ENCODE measurements at places on chromosomes 5 and 9.
A peak's percentile ranks its signal among the peaks of the same experiment; 100 is the strongest.

DNA sequence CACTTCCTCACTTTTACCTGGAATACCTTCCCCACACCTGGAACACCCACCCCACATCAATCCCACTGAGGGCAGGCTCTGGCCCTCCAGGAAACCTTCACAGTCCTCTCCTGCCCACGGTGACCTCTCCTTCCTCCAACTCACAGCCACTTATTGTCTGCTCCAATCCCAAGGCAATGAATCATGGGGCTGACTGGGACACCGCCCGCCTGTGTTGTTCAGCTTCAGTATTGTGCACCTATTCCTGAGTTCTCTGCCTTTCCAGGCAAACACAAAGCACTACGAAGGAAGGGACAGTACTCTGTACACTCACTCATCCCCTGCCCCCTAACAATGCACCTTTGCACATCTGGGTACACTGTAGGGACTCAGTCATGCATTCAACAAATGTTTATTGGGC is 7.3 kb downstream of the PCDH1 start:
- DNase-seq: no peak

DNA sequence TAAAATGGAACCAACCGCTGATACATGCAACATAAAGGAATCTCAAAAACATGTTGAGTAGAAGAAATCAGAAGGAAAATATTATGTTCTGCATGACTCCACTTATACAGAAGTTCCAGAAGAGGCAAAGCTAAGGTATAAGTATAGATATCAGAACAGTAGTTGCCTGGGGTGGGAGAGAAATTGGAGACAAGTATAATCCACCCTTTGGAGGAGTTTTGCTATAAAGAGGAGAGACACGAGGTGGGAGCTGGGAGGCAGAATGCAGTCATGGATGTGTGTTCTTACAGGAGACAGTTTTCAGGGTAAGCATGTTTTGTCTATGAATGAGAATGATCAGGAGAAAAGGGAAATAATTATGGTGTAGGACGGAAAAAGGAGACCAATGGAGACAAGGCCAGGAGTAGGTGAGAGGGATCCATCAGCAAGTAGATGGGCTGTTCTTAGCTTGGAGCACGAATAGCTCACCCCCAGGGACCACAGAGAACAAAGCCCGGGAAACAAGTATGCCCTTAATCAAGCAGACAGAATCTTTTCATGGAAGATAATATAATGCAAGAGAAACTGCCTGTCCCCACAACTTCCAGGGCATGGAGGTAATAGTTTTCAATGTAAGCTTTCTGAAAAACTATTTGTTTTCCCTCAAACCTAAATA is 72.2 kb downstream of the MED27 start:
- DNase-seq: no peak

DNA sequence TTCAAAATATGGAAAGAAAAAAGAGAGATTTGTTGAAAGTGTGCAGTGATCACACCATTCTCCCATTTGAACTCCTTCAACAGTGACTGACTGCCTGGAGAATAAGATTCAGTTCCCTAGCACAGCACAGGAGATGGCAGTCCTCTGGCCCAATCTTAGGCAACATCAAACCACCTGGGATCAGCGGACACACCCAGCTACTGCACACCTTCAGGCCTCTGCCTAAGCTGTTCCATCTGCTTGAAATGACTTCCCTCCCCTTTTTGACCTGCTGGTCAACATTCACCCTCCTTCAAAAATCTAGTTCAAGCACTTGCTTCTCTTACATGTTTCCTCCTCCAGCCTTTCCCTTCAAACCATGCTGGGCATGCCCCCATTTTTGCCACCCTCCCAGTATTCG is 4.5 kb downstream of the MAPK9 start:
- no peak for DNase-seq

- no peak for DNase-seq
These were observed 672 bp upstream of the ITGA2 start for GRCh38 chr5:52988335-52989024.

- no peak for DNase-seq
These were observed 35.5 kb downstream of the DDX46 start for GRCh38 chr5:134794082-134794481.

- DNase-seq: no peak
These were observed 54.9 kb upstream of the ADAMTS19 start for GRCh38 chr5:129405222-129405621.

GRCh38 chr9:131181091-131181681 is 55.8 kb downstream of the NUP214 start:
- no peak for DNase-seq

DNA sequence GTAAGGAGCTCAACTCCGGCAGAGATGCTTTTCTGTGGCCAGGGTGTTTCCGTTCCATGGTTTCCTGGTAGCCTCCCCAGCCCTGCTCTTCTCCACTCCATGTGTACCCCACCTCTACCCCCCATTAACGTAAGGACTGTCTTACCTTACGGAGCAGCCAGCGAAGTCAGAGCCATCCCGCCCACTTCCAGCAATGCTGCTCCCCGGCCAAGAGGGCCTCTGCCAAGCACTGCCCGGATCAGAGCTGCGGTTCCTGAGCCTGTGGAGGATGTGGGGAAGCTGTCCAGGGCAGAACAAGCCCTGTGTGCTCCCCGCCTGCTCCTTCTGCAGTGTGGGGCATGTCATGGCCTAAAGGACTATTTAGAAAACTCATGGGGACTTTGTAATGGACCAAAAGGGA is 261.2 kb downstream of the GADD45G start:
- DNase-seq: no peak

DNA sequence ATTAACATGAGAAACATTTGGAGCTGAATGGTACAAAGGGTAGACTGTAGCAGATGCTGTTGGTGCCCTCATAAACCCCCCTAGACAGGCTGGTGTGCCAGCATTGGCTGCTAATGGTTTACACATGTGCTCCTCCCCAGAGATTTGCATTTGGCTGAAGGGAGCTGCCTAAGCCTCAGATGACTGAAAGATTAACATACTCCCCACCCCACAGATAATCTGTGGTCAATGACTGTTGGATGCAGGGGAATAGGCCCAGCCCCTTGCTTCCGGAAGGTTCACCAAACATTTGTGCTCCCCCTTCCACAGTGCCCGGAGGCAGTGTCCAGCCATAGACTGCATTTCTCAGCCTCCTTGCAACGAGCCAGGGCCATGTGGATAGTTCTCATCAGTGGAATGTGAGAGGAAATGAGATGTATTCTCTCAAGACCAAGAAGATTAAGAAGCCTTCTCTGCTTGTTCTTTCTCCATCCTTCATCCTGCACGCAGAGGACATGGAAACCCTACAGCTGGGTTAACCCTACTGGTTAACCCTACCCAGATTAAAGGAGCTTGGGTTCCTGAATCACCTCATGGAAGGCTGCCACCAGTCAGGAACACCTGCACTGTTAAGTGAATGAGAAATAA is 79.6 kb downstream of the PHAX start:
- no peak for DNase-seq

- no peak for DNase-seq
These were observed 92.4 kb upstream of the CAST start for GRCh38 chr5:96569770-96570169.

DNA sequence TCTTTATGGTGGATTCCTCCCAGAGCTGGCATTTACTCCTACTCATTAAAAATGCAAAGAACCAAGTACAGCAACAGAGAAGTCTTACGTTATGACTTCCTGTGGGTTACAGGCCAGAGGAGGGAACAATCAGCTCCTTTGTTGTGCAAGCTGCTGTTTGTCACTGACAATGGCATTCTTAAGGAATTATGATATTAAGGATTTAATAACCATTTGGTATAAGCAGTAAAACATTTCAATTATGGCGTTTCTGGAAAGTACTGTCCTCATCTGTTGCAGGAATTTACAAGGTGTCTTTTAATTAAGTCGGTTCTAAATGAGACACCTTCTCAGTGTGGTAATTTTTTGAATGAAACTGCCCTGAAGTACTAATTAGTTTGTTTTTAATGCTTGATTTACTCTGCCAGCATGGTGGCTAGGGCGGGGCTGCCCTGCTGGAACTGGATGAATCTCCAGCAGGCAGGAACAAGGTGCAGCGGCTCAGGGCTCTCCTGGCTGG is 49.1 kb upstream of the VDAC1 start:
- DNase-seq: no peak

- DNase-seq: no peak
These were observed 41.7 kb downstream of the OLFM1 start for GRCh38 chr9:135129137-135129695.

DNA sequence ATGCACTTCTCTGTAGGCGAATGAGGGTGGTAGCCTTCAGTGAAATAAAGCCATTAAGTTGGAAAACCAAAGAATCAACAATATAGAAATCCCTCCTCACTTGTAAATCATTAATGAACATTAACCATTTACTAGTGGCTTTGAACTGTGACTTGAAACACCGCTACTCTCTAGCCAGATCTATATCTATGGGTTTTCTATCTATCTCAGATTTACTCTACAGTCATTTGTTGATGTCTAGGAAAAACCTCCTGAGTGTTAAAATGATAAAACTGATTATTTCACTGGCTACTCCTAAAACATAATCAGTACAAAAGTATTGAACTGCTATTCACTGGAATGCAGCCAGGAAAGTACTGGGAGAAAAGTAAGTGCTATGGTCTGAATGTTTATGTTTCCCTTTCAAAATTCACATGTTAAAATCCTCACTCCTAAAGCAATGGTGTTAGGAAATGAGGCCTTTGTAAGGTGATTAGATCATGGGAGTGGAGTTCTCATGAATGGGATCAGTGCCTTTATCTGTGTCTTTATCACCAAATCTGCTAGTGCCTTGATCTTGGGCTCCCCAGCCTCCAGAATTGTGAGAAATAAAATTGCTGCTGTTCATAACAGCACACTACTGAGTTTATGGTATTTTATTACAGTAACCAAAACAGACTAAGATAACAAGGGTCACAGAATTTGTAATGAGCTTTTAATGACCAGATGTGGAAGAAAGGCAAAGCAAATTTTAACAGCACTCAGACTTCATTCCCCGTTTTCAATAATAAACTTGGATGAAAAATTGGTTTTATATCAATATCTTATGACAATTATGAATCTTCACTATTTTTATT is 8.6 kb upstream of the OXCT1 start:
- no peak for DNase-seq

DNA sequence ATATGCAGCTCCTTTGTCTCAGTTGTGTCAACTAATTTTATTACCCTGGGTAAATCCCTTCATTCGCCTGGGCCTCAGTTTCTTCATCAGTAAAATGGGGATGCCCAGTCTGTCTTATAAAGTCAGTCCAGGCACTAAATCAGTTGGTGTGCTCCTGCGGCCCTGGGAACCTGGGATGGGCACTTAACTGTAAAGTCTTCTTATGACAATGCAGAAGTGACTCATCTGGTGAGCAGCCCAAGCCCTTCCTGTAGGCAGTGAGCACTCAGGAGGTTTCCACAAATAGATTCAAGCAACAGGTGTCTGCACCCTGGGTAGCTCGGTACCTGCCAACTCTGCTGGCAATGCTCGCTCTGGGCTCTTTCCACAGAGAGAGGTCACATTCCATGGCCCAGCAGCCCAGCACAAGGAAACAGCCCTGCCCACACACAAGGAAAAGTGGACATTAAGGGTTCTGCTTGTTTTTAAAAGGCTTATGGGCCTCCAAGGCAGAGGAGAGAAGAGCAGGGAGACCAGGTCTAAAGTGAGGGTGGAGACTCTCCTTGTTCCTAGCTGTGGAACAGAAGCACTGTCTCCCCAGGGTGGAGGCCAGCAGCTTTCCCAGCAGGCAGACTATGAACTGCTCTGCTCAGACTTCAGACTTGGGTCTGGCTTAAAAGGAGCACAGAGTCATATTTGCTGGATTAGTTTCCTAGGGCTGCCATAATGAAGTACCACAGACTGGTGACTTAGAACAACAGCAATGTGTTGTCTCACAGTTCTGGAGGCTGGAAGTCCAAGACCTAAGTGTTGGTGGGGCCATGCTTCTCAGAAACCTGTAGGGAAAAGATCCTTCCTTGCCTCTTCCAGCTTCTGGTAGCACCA is 89.7 kb upstream of the ADRA1B start:
- no peak for DNase-seq

DNA sequence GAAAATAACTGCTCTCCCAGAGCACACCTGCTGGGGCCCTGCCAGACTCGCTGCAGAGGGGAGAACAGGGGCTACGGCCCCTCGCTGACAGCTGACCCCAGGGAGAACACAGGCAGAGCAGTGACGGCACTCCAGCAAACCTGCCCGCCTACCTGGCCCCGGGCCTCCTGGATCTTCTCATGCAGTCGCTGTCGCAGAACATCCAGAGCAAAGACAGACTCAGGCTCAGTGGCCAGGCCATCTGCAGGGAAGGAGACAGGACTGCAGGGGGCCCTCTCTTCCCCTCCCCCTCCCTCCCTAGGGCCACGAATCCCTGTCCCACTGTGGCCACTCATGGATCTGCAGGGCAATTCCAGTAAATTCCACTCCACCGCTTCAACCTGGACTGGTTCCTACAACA is 2.4 kb downstream of the SURF6 start:
- DNase-seq: no peak

DNA sequence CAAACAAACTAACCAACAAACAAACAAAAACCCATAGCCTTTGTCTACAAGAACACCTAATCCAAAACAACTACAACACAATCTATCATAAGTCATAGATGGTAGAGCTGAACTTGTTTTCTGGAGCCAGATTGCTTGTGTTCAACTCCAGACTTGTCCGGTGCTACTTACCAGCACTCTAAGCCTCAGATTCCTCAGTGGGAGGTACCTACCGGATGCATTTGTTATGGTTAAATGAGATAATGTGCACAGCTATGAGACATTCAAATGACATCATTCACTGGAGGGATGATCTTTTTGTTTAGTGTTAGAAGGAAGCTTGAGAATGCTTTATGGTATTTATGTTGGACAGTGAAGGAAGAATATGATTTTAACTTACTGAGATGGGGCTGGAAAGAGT is 592.9 kb upstream of the C9orf72 start:
- no peak for DNase-seq

DNA sequence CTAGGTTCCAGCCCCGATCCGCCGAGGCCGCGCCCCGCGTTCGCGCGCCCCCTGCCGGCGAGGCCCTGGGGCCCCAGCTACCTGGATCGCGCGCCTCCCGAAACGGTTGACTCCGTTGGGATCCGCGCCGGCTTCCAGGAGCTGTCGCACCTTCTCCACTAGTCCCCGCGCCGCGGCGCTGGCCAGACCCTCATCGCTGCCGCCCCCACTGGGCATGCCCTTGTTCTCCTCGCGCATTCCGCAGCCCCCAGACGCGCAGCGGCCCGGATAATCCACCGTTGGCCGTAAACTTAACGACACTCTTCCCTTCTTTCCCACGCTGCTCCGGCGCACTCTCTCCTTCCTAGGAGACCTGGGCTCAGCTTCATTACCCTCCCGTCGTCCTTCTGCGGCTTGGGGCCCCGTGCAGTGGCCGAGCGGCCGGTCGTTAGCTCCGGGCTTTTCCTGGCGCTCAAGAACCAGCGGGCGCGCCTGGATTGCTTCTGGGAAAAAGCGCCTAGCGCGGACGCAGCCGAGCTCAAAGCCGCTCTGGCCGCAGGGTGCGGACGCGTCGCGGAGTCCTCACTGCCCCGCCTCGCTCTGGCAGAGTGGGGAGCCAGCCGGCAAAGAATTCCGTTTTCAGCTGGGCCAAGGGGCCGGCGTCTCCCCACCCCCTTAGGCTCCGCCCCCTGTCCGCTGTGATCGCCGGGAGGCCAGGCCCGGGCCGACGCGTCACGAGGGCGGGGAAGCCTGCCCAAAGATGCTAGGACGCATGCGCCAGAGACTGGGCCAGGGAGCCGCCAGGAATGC is at the start of gene CDKN2B:
TSS of gene CDKN2B (minus strand) at position 589 of the 789 bp plus-strand sequence. CDS start at position 237, 352 bp downstream.
- peak; percentile 94 for DNase-seq

GRCh38 chr5:73374520-73375190 is 73.9 kb downstream of the FOXD1 start:
- no peak for DNase-seq

Data from activated CD4-positive, alpha-beta T cell treated with anti-CD3 and anti-CD28 coated beads, Interleukin-2, amount 10 ng/mL, durations not matched to agents 24 days and 14 days (primary cell).